ENCODE measurements at places on chromosomes 4 and X.

GRCh38 chrX:104486691-104487090, 79.3 kb upstream of the IL1RAPL2 start:
- DNase-seq: no peak

DNA sequence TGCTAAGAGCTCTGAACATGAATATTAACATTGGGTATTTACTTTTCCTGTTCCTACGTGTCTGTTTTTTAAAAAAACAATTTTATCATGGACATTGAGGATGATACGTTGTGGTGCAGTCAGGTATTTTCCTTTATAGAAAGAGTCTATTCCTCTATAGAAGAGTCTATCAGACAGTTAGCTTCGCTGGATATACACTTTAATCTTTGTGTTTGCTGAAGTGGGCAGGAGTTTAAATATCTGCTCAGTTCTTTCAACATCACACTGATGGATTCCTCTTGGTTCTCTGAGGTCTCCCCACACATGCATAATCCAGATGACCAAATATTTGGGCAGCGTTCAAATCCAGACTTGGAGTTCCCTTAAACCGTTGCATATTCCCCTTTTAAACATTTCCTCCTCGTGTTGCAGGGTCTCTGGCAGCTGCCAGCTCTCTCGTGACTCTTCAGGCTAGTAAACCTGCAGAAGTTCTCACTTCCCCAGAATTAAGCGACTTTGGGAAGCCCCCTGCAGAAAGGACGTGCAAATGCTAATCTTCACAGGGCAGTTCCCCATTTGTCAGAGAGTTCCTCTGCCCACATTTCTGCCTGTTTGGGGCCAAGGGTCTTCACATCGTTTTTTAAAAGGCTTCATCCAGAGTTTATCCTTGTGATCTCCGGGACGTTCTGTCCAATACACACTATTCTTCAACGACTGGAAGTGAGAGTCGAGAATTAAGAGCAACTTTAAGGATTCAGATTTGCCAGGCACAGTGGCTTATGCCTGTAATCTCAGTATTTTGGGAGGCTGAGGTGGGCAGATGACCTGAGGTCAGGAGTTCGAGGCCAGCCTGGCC, 20.5 kb upstream of the DHRSX start:
- no peak for DNase-seq

- no peak for DNase-seq
Measured at GRCh38 chr4:186782302-186782701, 58.6 kb upstream of the FAT1 start.

GRCh38 chrX:136708348-136708747, 60.4 kb downstream of the CD40LG start:
- no peak for DNase-seq

DNA sequence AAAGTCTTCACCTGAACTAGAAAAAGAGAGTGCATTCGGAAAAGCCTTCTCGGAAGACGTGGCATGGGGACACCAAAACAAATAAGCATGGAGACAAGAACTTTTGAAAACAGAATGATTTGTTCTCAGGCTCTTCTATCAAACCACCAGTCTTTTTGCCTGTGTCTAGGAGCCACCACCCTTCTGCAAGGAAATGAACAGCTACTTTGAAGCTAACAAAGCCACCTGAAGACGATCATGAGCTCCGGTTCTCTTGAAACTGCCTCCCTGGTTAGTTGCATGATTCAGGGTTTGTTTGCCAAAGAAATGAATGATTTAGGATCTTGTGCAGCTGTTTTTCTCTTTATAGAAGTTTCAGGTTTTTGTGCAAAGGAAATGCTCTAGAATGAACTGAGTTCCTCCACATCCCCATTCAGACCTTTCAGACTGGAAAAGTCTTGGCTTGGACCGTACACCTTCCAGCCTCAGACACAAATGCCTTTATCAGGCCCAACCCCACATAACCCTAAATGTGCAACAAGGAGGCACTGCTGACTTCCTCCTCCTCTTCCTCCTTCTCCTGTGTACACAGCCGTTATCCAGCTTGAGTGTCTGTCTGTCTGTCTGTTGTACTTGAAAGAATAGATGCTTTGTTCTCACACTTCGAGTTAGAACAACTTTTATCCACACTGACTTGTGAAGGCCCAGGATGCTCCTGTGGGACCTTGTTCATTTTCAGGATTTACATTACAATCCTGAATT, 334.8 kb upstream of the KLF3 start:
- DNase-seq: no peak

DNA sequence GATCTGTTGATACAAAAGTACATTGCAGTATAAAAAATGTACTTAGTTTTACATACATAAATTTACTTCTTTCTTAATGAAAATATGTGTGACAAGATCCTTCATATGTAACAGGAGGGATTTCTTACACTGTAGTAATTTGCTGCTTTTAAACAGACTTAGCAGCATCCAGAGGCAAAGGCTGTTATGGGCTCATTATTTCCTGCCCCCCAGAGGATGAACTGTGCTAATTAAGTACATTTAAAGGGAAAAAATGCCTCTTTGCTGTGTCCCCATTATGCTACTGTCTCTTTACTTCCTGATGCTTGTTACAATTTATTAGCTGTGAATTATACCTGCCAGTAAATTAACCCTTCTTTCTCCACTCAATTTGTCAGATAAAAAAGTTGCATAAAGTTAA, 47.1 kb downstream of the NDST3 start:
- DNase-seq: no peak

DNA sequence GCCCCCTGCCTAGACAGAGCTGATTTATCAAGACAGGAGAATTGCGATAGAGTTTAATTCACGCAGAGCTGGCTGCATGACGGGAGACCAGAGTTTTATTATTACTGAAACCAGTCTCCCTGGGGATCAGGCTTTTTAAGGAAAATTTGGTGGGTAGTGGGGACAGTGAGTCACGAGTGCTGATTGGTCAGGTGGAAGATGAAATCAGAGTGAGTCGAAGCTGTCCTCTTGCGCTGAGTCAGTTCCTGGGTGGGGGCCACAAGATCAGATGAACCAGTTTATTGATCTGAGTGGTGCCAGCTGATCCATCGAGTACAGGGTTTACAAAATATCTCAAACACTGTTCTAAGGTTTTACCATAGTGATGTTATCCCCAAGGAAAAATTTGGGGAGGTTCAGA, 36.6 kb downstream of the MYOZ2 start:
- no peak for DNase-seq

DNA sequence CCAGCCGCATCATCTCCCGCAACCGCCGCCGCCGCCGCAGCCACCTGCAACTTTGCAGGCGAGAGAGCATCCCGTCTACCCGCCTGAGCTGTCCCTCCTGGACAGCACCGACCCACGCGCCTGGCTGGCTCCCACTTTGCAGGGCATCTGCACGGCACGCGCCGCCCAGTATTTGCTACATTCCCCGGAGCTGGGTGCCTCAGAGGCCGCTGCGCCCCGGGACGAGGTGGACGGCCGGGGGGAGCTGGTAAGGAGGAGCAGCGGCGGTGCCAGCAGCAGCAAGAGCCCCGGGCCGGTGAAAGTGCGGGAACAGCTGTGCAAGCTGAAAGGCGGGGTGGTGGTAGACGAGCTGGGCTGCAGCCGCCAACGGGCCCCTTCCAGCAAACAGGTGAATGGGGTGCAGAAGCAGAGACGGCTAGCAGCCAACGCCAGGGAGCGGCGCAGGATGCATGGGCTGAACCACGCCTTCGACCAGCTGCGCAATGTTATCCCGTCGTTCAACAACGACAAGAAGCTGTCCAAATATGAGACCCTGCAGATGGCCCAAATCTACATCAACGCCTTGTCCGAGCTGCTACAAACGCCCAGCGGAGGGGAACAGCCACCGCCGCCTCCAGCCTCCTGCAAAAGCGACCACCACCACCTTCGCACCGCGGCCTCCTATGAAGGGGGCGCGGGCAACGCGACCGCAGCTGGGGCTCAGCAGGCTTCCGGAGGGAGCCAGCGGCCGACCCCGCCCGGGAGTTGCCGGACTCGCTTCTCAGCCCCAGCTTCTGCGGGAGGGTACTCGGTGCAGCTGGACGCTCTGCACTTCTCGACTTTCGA, 654 bp downstream of the ATOH1 start:
- DNase-seq: no peak

DNA sequence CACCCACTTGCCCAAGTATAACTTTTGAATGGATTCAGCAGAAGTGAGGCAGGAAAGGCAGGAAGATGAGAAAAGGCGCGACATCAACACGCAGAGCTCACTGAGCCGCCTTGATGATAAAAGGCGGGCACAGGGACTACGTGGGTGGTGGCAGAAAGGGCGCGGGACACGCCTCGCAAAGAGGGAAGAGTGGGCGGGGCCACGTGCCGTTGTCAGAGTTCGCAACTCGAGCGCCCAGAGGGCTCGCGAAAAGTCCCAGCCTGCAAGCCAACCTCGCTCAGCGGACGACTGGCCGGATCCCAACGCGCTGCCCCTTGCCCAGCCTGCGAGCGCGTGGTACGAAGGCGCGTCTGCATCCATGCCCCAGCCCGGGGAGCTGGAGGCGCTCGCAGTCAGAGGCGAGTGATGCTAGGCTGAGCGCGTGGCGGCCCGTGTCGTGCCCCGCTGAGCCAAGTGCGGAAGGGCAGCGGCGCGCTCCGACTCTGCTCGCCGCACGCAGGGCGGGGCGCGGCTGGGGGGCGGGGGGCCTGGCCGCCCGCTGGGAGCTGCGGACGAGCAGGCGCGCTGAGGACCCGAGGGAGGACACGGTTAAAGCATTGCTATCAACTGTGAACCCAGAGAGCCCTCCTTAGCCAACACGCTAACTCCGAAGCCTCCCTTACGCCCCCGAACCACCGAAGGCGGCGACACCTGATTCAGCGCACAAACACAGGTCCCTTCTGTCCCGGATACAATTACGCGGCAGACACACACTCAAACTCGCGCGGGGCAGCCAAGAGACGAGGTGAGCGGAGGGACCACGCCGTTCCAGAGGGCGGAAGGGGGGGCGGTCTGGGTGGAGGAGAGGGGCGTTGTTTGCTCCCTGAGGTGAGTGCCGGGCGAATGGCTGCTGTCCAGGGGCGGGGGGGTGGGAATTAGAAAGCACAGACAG, at the start of gene UGT8:
Gene UGT8 (plus strand): TSS at position 617 of the 931 bp plus-strand sequence. CDS start 24,074 bp downstream, outside the sequence.
- no peak for DNase-seq

DNA sequence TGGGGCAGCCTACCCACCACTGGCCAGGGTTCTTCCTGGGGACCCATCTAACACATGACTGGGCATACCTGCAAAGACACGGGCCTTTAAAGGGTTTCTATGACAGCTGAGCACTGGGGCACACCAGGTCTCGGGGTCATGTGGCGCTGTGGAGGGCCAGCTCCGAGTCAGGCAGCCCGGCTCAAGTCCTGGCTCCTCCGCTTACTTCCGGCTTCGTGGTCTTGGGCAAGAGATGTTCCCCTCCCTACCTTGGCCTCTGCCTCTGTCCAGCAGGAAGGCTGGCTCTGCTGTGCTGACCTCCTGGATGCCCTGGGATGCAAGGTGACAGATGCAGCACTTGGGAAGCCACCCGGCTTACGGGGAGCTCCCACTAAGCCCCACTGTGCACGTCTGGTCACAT, 37.6 kb downstream of the HTRA3 start:
- no peak for DNase-seq

DNA sequence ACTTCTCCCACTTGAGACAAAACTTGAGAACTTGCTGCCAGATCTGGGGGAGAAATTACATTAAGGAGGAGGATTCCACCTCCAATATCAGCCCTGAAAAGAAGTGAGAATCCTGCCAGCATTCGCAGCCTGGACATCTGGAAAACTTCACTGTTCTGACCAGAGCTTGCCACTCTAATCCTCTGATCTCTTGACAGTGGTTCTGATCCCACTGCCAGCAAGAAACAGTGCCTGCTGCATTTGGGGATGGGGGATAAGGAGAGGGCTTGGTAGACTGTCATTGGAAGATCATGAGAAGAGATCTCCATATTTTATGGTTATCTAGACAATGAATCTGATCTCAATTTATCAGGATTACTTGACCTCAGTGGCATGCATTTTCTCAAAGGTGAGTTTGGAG, 49.8 kb upstream of the TMEM33 start:
- DNase-seq: no peak

GRCh38 chr4:179465131-179465797, 2023.0 kb upstream of the AGA start:
- DNase-seq: no peak

DNA sequence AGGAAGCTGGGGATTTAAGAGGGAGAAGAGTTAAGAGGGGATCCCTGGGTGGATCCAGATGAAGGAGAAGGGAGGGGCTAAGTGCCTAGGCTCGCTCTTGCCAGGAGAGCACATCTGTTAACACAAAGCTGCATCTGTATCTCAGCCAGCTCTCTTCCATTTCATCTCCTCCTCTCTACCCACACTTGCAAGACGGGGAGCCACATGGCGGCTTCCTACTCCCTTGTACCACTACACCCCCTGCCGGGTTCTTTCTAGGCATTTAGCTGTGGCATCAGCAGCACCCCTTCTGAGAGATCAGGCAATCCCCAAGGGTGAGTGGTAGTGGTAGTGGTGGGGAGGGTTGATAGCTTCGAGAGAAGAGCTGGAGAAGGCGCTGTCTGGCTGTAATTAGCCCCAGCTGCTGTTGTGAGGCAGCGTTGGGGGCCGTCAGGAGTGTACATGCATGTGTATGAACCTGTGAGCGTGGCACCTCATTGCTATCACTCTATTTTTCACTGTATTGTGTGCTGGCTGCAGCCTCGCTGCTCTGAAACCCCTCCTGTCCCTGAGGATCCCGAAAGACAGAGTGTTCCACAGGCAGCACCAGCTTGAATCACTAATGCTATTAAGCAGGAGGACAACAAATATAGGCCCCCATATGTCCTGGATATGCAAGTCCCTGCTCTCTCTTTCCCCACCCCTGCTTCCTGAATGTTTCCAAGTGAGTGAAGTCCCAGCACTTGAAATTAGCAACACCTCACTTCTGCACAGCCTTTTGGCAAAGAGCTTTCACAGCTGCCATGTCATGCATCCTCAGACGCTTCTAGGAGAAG, 73.7 kb downstream of the RTL9 start:
- no peak for DNase-seq

DNA sequence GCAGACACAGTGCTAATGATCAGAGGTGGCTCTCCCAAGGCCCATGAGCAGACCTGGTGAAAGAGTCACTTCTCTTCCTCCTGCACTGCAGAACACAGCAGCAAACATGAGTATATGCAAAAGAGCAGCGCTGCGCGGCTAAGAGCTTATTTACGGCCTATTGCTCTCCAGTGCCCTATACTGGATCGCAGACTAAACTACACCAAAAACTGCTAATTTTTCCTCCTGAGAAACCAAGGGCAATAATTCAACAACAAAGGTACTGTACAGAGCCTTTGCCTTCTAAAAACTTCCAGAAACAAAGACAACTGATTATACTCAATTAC, 702.5 kb downstream of the ARAP2 start:
- DNase-seq: no peak

- DNase-seq: no peak
Measured at GRCh38 chr4:185394568-185395237, 1.0 kb downstream of the LRP2BP start.

DNA sequence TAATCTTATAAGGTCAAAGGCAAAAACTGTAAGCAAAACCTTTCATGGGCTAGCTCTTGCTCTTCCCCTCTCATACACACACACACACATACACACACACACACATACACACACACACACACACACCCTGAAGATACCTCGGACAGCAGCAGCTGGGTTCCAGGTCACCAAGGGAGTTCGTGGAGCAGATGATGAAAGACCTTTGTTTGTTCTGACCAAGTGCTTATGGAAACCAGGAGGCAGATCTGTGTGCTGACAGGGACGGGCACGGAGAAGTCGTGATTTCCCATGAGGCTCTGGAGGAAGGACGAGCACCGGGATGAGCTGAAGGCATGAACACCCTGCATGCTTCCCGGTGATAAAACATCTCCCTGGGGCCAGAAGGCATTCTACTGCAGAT, 35.4 kb upstream of the CRMP1 start:
- no peak for DNase-seq

- DNase-seq: no peak
Measured at GRCh38 chr4:183360161-183360919, 38.1 kb upstream of the CLDN24 start.

- DNase-seq: no peak
Measured at GRCh38 chr4:160175064-160175643, 1072.3 kb downstream of the RAPGEF2 start.
